Right renal pelvis (tissue), 4 donors: ENCODE measurements at places on chromosomes 2 and 18.

- DNase-seq: no peak
Measured at GRCh38 chr2:218224186-218224585, 7.2 kb downstream of the ARPC2 start.

DNA sequence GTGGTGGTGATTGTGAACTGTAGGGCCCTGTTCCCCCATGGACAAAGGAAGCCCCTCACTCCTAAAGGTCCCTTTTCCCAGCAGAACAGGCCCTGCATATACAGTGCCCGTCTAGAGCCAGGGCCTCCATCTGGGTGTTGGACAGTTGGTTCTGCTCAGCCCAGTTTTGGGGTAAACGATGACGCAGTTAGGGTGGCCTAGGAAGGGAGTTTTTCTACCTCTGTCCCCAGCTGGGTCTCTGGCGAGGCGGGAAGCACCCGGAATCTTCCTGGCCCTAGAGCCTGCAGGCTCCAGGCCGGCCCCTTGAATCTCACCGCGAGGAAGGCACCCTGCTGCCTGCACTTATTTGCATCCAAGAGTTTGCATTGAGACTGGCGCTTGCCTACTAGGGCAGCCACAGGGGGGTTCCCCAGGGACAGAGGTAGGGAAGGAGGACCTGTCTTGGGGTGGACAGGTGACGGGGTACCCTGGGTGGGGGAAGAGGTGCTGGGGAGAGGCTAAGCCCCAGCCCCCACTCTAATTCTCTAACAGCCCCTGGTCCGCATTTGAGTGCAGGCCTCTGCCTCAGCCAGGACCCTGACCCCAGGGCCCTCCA is 529 bp upstream of the MTA3 start:
- DNase-seq: no peak

- no peak for DNase-seq
Measured at GRCh38 chr2:96505231-96505889, at the start of gene NEURL3. NEURL3 (minus strand) TSS chr2:96505357; CDS start chr2:96505286, 71 bp downstream.

DNA sequence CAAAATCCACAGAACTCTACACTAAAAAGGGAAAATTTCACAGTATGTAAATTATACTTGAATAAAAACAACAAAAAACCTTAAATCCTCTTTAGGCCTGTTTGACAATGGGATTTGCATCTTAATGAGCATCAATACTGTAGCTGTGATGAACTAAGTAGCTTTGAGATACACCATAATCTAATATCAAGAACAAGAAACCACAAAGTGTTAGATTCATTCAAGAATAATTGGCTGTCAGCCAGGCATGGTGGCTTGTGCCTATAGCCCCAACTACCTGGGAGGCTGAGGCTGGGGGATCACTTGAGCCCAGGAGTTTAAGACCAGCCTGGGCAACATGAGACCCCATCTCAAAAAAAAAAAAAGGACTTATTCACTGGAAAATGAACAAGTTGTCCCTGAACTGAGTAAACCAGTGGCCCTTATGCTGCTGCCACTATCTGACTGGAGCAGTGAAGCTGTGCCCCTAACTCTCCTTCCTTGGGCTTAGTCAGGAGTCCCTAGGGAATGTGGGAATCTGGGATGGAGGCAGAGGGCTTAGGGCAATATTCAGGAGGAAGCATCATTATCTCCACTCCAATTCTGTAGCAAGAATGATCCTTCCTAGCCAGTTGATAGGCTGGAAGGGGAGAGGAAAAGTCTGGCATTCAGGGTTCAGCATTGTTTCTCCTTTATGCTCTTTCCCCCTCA is 88.5 kb downstream of the PRKCE start:
- DNase-seq: no peak

- DNase-seq: no peak
Measured at GRCh38 chr2:24403832-24404212, 43.5 kb upstream of the ITSN2 start.
